Activated CD8-positive, alpha-beta memory T cell treated with anti-CD3 and anti-CD28 coated beads for 48 hours (primary cell): ENCODE measurements at places on chromosomes 7 and 10.

DNA sequence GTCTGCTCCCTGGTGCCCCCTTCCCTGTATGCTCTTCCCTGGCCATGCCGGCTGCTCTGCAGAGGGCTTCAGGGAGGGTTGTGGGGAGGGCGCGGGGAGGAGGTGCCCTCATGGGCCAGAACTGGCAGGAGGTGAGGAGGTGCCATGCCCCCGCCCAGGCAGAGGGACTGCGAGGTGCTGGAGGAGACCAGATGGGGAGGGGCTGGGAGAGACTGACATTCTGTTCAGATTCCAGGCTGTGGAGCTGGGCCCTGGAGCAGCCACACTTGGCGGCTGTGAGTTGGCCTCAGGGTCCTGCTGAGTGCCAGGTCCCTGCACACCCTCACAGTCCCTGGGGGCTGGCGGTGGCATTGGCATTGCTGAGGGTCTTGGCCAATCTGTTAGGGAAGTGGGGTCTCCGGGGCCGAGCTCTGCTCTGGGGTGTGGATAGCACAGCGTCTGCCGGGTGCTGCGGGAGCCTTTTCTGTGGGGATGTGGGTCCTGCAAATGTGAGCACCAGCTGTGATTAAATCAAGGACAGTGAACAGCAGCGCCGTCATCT lies 25.4 kb downstream of the INPP5A start:
- DNase-seq: no peak

DNA sequence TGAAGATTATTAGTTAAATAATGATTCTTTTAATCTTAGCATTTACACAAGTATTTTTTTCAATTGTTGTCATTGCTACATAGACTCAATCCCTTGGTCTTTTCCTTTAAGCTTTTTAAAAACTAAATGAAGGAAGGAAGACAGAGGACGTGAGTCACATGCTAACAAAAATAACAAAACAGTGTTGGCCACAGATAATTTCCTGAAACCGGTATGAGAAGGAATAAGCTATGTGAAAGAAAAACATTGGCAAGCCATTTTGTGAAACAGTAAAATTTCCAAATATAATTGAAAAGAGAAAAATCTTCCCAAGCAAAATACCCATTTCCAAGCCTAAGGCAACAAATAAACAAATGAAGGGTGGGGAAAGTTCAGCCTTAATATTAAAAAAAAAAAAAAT lies 223.0 kb downstream of the AHR start:
- DNase-seq: no peak

DNA sequence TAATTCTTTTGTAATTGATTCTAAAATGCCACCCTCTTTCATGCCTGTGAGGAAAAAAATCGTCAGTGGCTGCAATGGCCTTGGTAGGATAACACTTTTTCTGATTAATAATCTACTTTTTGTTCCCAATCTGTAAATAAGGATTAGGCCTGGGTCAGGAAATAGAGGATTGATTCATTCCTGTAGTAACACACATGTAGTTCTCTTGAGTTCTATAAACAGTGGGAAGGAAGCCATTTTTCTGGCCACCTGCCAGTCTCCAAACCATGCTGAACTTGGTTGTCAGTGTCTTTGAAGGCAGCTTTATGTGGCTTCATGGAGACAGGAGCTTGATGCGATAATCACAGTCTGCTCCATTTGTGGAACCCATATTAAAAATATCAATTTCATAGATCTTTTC lies 169.3 kb upstream of the NFE2L3 start:
- DNase-seq: no peak

- no peak for DNase-seq
Measured at GRCh38 chr7:17619196-17619818, 320.9 kb downstream of the AHR start.

- no peak for DNase-seq
Measured at GRCh38 chr10:69419096-69419743, 2.5 kb upstream of the TACR2 start.
